ENCODE measurements at places on chromosomes 13 and 19.

DNA sequence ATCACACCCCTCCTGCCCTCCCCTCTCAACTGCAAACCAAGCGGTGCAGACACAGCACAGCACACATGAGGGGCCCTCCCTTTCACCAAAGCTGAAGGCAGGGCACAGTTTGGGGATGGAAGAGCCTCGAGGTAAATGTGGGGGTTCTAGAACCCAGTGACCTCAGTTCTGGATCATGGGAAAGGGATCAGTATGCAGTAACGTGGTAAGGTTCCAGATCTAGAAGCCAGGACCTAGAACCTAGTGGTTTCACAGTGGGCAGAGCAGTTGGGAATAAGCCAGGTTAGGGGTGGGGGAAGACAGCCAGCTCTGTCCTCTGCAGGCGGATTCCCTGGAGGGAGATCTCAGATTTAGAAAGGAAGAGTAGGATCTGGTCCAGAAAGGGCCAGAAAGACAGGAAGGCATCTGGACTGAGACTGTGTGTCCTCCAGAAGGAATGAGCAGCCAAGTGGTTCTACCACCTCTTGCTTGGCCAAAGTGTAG, 3.1 kb downstream of the FTL start:
- DNase-seq: no peak

GRCh38 chr13:26628706-26629105, 71.2 kb downstream of the WASF3 start:
- no peak for DNase-seq

- DNase-seq: peak; percentile 79
Observed at GRCh38 chr13:31046711-31047279, 114.3 kb downstream of the TEX26 start.

DNA sequence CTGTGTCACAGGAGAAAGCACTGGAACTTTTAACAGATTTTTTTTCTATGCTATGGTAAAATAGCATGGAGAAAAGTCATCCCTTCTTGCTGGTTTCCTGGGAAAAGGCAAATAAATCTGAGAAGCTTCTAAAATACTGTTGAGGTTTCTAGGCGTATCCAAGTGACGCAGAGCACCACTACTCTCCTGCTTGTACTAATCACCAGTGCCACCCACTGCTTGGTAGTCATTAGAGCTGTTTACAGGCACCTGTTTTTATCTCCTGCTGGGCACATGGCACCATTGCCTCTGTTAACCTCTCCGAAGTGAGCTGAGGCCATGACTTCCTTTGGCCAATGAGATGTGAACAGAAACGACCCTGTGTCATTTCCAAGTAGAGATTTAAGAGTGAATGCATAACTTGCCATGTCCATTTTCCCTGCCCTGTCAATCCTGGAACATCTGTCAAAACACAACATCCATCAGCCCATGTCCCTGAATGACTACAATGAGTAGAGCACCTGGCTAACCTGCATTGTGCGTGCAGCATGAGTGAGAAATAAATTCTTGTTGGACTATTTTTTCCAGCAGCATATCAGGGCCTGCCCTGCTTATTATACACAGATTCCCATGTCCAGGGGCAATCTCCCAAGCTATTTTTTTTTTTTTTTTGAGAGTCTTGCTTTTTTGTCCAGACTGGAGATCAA, 17.3 kb upstream of the OXGR1 start:
- peak; percentile 7 for DNase-seq

GRCh38 chr19:31611046-31611877, 262.0 kb upstream of the TSHZ3 start:
- DNase-seq: no peak

- DNase-seq: no peak
Observed at GRCh38 chr13:92681239-92681638, 545.4 kb upstream of the GPC6 start.

DNA sequence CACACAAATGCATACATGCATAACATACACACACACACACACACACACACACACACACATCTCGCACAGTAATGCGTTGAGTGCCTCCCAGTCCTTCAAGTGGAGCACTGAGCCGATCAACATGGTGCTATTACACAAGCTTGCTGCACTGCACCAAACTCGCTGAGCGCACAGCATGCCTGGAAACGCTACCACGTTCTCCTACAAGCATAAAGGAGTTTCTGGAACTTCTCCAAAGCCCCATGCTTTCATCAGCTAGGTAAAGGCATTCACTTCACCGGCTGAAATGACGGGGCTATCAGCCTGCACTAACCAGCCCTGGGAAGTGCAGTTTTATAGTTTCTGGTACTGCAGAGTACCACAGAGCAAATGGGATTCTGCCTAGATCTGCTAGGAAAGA, 92.7 kb downstream of the FGF14 start:
- peak; percentile 55 for DNase-seq

DNA sequence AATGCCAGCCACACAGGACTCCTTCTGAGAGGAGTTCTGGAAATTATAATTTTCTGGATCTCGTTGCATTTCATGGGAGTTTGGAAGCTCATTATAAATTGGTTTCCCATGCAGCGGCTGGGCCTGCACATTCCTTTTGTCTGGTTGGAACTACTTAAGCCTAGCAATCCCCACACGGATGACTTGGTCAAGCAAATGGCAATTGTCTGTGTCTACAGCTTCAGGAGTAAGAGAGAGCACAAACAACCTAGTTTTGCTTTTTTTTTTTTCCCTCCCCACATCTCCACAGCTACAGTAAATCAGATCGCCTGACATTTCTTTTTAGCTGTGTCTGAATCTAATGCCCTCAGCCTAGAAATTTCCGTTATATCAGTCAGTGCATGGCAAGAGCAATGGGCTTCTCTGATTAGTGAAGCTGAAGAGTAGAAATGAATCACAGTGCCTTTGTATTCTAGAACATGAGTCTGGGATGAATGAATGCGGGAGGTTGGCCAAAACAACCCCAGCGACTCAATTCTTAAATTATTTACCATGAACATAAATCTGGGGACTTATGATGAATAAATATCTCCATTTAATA, 15.1 kb downstream of the PCDH8 start:
- no peak for DNase-seq

Data from SHP77 (cell line).